Stimulated activated CD8-positive, alpha-beta memory T cell treated with anti-CD3 and anti-CD28 coated beads, Interleukin-15, amount 100 ng/mL, for 24 hours (primary cell): ENCODE measurements at places on chromosomes 7 and 10.

DNA sequence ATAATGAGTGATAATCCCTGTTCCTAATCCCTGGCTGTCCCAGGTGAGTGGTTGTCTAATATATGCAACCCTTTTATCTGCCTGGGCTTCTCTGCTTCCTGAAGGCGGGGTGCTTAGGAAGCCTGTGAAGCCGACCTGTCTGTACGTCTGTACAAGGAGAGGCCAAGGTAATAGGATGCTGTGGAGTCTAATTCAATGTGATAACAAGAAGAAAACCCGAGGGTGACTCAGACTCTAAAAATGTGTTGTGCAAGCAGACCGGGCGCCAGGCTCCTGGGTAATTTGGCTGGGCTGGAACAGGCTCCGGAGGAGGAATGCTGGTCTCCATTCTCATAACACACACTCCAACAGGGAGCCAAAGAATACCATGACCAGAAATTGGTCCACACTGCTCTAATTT is 43.6 kb downstream of the THNSL1 start:
- DNase-seq, result no peak

- DNase-seq, result no peak
These were observed 99.7 kb downstream of the CCSER2 start for GRCh38 chr10:84427903-84428650.

- DNase-seq, result no peak
These were observed 292.5 kb upstream of the SHH start for GRCh38 chr7:156104501-156105336.

- DNase-seq, result no peak
These were observed 62.6 kb downstream of the RASGEF1A start for GRCh38 chr10:43204042-43204942.

DNA sequence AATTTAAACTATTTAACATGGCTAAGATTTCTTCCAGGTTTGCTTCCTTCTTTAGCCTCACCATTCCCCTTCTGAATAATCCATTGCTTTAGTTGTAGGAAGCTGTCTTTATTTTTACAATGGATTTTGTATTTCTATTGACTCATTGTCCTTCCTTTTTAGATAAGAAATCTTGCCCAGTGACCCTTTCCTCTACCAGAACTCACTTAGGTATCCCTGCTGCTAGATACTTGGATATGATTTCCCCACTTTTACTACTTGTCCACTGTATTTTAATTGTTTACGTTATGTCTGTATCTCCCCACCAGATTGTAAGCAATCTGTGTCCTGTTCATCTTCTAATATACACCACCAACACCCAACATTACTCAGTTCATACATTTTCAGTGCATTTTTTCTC is 47.7 kb upstream of the MDFIC start:
- no peak for DNase-seq

DNA sequence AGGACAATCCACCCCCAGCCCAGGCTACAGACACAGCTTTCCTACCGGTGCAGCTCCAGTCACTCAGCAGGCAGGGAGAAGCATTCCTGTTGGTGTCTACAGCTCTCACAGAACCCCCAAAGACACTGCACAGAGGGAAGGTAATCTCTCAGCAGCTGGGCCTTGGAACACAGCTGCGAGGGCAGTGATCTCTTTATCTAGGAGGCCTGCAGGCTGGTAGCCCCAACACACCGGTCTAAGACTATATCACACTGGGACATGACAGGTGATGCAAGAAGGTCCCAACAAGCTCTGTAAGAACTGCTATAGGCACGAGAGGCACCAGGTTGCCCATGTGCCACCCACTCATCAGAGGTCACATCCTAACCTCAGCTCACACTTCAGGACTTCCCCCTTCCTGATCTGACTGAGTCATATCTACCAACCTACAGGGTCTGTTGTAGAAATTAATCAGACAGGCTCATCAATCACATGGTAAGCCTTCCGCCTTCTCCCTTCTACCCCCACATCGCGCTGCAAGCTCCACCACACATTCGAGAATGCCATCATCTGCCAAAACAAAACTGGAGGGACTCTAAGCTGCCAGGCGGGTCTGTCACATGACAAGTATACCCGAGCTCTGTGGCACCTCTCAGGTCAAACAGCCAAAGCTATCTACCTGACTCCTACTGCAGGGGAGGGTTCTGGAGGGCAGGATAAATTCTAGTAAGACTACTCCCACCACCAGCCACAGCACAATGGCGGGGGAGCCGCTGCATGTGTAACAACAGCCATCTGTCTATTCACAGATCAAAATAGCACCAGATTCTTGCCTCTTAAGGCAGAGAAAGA is 26.1 kb downstream of the FAM53B start:
- DNase-seq, result no peak

- DNase-seq, result no peak
These were observed 53.3 kb downstream of the SEMA3D start for GRCh38 chr7:85133560-85133959.

DNA sequence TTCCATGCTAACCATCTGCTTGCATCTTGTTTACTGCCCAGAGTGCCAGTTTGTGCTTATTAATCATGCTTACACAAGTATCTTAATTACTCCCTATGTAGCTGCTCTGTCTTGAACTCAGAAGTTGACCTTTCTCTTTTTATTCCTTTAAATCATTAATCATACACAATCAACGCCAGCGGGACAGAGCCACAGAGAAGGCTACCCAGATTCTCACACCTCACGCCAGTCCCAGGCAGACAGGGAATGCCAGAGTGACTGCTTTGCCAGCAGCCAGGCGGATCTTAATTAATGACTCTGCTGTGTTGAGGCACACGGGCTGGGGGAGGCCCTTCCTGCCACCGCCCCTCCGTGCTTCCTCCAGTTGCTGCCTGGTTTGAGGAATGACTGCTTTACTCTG is 229.4 kb downstream of the LRMDA start:
- no peak for DNase-seq

DNA sequence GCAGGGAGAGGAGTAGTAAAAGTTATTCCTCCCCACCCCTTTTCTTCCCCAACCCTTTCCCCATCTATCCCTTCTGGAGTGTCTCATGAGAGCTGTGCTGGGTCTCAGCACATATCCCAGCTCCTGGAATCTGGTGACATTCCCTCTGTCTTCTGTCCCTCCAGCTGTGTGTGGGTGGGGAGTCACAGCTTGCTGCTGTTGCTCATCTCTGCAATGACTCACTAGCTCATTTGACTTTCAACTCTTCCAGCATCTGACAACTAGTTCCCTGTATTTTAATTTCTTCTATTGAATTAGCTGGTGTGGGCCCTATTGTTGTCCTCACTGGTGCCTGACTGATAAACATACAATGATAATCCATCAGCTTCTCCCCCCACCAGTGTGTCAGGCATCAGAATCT is 198.9 kb upstream of the AUTS2 start:
- no peak for DNase-seq

DNA sequence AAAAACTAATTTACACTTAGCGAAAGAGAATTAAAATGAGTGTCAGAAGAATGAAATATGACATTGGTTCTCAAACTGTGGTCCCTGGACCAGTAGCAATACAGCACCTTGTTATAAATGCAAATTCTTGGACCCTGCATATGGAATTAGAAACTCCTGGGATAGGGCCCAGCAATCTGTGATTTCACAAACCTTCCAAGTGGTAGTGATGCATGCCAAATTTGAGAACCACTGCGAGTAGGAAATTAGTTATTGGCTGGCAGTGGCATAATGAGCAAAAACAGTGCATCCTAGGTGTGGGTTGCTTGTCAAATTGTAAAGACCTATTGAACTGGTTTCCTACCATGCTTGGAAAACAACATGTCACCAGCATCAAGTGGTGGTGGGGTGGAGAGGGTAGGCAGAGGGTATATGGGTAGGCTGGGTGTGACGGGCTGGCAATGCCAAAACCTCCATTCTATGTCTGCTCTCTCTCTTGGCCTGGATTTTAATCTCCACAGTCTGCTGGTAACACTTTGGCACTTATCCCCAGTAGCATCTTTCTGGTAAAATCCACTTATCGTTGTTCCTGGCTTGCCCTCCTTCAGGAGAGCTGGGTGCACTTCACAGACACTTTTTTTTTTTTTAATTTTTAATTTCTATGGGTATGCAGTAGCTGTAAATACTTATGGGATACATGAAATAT is 50.0 kb downstream of the ZNF22 start:
- no peak for DNase-seq

- DNase-seq, result no peak
These were observed 228.1 kb upstream of the PFKP start for GRCh38 chr10:2839081-2839725.

DNA sequence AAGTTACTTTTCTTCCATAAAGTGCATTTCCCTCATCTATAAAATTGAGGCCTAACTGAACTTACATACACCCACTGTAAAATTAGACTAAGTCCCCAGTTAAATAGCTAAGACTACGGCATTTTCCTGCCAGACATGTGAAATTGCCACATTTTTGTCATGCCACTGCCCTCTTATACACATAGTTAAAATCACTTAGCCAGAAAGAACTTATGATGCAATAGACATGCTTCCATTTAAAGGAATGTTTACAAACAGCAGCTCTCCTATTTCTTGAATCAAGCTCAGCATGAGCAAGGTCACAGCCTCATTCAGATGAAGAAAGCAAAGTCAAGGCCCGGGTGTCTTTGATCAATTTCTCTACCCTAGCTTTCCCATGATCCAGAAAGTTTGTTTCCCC is 175.7 kb downstream of the LRRN3 start:
- DNase-seq, result no peak

GRCh38 chr7:103525937-103526336 is 79.9 kb upstream of the SLC26A5 start:
- no peak for DNase-seq

- DNase-seq, result no peak
These were observed 22.0 kb upstream of the SLF2 start for GRCh38 chr10:100890673-100891317.

DNA sequence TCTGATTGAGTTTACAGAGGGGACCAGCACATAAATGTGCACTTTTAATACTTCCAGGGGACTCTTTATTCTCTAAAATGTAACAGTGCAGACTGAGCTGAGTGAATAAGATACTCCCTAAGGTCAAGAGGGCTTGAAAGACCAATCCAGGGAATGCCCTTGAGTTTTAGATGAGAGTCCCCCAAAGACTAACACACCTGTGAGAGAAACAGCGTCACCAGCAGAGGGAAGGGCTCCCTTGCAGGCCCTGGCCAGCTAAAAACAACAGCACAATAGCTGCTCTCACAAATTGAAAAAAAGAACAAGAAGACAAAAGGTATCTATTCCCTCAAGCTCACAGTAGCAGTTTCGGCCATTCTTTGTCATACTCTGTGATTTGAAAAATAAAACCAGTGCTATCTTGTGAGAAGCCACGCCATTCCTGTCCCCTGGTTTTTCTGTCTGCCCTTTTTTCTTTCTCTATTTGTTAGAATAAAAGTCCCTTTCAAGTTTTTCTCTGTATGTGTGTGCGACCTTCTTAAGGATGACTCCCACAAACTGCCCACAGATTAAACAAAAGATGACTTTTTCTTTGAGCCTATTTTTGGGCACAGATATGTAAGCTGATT is 230.4 kb upstream of the BMPER start:
- no peak for DNase-seq

GRCh38 chr7:128110641-128111364 is 79.6 kb upstream of the LRRC4 start:
- DNase-seq, result no peak

DNA sequence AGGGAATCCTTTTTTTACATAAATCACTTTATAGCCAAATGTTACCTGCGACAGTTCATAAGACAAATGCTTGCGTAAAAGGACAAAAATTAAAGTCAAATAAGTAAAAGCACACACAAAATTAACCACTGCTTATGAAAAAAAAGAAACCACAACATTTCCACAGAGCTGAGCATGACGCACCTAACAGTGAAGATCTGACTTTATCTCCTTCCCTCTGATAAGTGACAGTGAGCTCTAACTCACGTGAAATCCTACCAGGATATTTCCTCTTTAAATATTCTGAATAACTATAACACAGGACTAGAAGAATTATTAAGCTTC is 225.5 kb downstream of the SFMBT2 start:
- DNase-seq, result no peak

GRCh38 chr10:6507311-6507710 is 72.8 kb downstream of the PRKCQ start:
- no peak for DNase-seq

GRCh38 chr10:3986493-3987142 is 201.6 kb upstream of the KLF6 start:
- DNase-seq, result no peak

DNA sequence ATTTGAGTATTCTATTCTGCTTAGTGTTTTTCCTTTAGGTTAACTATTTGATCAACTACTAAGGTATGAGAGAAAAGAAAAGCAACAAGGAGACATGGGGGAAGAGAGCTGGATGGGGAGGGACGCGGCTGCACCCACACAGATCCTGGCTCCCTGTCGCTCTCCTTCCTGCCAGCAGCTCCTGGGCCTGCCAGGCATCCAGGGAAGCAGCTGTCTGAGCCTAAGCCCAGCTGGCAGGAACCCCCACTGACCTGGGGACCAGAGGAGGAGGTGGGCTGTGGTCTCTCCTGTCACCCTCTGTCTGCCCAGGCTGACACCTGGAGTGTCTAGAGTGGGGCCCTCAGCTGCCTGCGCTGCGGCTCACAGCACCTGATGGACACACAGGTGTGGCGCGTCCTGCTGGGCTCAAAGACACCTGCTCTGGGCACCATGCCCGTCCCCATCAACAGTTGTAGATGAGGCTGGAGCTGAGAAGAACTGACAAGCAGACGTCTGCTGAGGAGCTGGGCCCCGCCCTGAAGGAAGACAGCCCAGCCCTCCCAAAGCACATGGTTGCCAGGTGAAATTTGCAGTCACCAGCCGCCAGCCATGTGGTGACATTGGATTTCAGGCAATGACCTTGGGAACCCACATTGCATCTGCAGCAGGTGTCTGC is 207.9 kb downstream of the PLXNA4 start:
- no peak for DNase-seq

DNA sequence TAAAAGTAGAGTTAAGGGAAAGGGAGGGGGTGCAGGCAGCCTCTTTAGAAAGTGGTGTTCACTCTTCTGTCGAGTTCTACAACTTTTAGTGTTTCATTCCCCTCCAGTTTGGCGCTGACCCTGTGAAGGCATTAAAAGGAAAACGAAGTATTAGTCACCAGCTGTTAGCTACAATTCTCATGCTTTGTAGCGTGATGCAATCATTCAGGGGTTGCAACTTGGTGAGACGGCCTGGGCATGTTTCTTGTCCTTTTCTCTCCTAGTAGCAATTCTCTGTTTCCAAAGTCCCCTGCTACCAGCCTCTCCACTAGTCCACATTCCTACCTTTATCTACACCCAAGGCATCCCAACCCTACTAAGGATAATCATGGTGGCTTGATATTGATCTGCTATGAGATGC is 33.7 kb upstream of the DGKI start:
- DNase-seq, result no peak

DNA sequence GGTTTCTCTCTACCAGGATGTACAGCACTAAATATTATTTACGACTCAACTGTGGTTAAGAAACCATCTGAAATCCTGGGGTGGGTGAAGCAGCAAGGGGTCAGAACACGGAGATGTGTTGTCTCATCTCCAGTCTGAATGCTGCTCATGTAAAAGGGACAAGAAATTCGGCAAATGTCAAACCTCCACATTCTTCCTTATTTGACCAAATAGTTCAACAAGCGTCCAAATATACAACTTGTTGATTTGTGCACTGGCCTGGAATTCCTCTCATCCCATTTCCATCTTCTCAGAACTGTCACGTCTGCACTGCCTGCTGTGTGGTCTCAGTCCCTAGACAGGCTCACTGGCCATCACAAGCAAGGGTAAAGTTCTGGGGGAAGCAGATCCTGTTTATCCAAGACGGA is 520.0 kb downstream of the PARD3 start:
- DNase-seq, result no peak

GRCh38 chr10:57849691-57850357 is 417.9 kb downstream of the IPMK start:
- DNase-seq, result no peak
